ENCODE measurements at places on chromosomes 5 and 9.

GRCh38 chr5:15902066-15902465 lies 277.5 kb downstream of the MARCHF11 start:
- DNase-seq: no peak

- no peak for DNase-seq
Observed at GRCh38 chr5:76638479-76638878, 15.3 kb upstream of the F2RL2 start.

GRCh38 chr5:107570805-107571531 lies 99.8 kb downstream of the EFNA5 start:
- no peak for DNase-seq

DNA sequence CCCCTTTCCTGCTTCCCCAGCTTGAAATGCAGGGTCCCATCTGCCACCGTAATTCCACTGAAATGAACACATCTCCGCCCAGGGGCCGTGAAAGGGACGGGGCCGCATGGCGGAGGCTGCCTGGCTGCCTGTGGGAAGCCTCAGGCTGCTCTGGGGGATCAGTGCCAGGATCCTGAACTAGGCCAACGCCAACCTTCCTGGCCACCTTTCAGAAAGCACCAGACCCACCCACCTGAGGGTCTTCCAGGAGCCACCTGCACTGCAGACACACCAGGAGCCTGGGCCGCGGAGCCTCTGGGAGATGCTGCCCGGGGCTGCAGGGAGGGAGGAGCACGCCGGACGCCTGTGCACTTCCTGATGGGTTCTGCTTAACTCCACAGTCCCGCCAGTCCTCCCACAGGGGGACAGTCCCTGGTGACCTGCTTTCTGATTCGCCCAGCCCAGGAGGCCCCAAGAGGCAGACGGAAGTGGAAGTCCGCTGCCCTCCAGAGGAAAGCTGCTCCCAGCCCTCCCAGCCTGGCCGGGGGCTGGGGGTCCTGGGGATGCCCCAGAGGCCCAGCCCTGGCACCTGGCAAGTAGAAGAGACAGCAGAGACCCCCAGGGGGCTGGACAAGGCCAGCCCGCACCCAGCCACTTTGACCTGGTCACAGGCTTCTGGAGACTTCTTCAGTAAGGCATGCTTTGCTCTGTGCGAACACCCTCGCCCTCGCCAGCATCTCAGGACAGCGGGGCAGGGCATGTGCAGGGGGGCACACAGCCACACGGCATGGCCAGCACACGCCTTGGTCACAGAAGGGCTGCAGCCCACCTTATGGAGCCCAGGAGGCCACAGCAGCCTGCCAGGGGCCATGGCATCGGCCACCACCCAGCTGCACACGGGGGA lies at the start of gene CARD9:
CARD9 (minus strand) TSS at position 370 of the 883 bp plus-strand sequence. CDS start 1,591 bp downstream, outside the sequence.
- DNase-seq: no peak

DNA sequence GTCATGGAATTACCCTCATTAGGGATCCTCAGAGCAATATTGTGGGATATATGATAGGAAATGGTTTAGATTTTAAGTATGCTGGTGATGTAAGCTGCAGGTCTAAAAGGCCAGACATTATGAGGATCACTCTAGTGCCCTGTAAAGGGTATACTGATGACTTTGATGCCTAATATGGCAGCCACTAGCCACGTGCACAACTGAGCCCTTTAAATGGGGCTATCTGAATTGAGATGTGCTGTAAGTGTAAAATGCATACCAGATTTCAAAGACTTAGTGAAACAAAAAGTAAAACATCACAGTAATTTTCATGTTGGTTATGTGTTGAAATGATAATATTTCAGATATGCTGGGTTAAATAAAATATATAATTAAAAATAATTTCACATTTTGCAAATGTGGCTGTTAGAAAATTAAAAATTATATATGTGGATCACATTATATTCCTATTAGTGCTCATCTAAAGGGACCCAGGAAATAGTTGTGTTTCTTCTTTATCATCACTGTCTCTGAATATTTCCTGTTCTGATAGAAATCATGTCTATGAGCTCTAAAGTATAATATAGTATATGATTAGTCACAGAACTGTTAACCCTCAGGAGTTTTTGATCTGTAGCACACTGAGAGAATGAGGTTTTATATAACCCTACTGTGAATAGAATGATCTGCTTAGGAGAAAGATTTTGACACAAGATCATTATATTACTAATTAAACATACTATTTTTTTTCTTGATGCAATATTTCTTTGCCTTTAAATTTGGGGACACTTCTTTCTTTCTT lies 50.1 kb downstream of the OSTF1 start:
- DNase-seq: no peak

DNA sequence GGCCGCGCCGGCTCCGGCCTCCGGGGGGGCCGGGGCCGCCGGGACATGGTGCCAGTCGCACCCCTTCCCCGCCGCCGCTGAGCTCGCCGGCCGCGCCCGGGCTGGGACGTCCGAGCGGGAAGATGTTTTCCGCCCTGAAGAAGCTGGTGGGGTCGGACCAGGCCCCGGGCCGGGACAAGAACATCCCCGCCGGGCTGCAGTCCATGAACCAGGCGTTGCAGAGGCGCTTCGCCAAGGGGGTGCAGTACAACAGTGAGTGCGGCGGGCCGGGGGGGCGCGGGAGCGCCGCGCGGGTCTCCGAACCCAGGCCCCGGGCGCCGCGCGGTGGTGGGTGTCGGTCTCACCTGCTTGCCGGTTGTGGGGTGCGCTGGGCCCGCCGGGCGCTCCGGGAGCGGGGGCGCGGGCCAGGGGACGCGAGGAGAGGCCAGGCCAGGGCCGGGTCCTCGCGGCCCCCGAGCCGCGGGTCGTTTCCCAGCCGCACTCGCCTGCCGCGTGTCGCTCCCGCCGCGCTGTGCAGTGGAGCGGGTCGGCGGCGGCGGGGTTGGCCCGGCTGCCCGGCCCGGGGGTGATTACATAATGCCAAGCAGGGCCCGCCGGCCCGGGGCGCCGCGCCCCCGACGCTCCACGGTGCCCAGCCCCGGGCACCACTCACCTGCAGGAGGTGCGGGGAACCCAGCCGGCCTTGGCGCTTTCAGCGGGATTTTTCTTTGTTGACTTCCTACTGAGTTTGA lies 492 bp downstream of the RABL6 start:
- no peak for DNase-seq
